ENCODE measurements at places on chromosomes 7 and 10. TPM values are rescaled to one million over a fixed set of nuclear protein-coding genes. Genes with fewer than 3 reads are reported as not detected.
A peak's percentile ranks its signal among the peaks of the same experiment; 100 is the strongest.

DNA sequence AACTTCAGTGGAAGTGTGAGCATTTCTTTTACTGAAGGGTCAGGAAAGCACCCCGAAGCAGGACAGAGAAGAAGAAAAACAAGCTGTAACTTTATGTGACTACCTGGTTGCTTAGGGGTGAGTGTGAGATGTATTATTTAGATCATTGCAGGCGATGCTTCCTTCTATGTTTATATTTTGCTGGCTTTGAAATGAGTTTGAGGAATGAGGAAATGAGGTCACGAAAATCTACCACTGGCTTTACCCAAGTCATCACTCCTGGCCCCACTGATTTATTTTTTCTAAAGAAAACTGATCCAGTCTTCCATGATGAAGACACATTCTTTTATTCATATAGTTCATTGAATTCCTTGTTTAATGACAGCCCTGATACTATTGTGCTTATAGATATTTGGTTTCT is 716.6 kb upstream of the FZD8 start:
- DNase-seq, result no peak

Gene PNLIPRP1
- not detected for total RNA-seq

Gene LRRD1
- not detected for total RNA-seq

Gene TFAM
- total RNA-seq, result 22.3 TPM

DNA sequence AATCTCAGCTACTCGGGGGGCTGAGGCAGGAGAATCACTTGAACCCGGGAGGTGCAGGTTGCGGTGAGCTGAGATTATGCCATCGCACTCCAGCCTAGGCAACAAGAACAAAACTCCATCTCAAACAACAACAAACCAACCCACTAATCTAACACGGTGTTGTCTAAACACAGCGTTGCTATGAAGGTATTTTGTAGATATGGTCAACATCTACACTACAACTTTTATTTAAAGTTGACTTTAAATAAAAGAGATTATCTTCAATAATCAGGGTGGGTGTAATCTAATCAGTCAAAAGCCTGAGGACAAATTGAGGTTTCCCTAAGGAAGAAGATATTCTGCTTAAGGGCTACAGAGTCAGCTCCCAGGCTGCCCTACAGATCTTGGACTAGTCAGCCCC is 24.2 kb downstream of the BAIAP2L1 start:
- DNase-seq, result no peak

DNA sequence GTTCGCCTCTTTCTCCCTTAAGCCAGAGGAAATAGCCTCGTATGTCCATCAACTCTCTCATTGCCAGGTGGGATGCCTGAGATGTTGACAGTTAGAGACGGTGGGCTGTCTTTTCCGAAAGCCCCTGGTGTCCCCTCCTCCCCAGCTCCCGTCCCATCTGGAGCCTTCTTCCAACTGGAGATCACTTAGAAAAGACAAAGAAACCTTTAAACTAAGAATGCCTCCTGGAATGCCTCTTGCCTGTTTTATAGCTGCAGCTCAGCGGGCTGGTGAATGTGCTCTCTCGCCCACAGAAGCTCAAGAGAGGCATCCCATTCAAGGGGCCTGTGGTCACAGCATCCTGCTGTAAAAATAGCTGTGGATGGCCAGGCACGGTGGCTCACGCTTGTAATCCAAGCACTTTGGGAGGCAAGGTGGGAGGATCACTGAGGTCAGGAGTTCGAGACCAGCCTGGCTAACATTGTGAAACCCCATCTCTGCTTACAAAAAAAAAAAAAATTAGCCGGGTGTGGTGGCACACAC is 5.2 kb upstream of the MYL10 start:
- no peak for DNase-seq

DNA sequence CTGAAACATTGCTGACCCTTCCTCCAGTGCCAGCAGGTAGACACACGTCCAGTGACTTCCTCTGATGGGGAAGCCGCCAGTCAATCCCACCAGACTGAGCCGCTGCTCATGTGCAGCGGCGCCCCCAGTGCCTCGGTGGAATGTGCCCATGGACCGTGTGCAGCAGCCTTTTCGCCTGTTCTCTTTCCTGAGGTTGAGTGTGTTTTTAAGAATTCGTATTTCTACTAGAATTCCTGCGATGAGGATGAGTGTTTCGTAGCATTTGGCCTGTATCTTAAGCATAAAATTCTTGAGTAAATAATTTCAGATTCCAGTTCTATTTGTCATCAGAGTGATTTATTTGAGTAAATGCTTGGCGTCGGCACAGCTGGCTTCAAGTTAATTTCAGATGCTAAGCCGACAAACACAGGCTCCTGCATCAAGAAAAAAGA is 35.4 kb downstream of the BNIP3 start:
- peak; percentile 46 for DNase-seq

Measured in breast epithelium (tissue), 4 donors.